Hindlimb muscle (tissue), 1 donor: ENCODE measurements at places on chromosomes 5 and 9. TPM values are rescaled to one million over a fixed set of nuclear protein-coding genes. Genes with fewer than 3 reads are reported as not detected.

Gene GDA
- 0.30 TPM for polyA plus RNA-seq

Gene ZFAND5
- 147 TPM for polyA plus RNA-seq

Gene KLF4
- polyA plus RNA-seq = 27.6 TPM

Gene C1QTNF2
- 21.0 TPM for polyA plus RNA-seq

Gene SEMA6A
- 64.4 TPM for polyA plus RNA-seq

Gene PCDHGA7
- 1.6 TPM for polyA plus RNA-seq

Gene UGT3A1
- 19.9 TPM for polyA plus RNA-seq

Gene FOXI1
- not detected for polyA plus RNA-seq

Gene SERINC5
- 18.7 TPM for polyA plus RNA-seq

Gene CCDC183
- 3.0 TPM for polyA plus RNA-seq

Gene C5orf58
- 0.35 TPM for polyA plus RNA-seq

Gene FOXE1
- polyA plus RNA-seq = not detected

Gene CMYA5
- 206 TPM for polyA plus RNA-seq

Gene SLC6A7
- 0.22 TPM for polyA plus RNA-seq

Gene TRIM7
- polyA plus RNA-seq = 20.4 TPM

Gene MYMK
- 82.7 TPM for polyA plus RNA-seq

Gene ST8SIA4
- polyA plus RNA-seq = 6.7 TPM

Gene FYB1
- polyA plus RNA-seq = 3.8 TPM

Gene TENT4A
- 19.9 TPM for polyA plus RNA-seq

Gene IL4
- polyA plus RNA-seq = not detected

Gene FBLL1
- polyA plus RNA-seq = 2.4 TPM

Gene TPPP
- polyA plus RNA-seq = 7.7 TPM

Gene ANKRD34B
- polyA plus RNA-seq = 0.08 TPM

Gene PAEP
- polyA plus RNA-seq = not detected

Gene DAPK1
- polyA plus RNA-seq = 25.5 TPM

Gene ANAPC2
- polyA plus RNA-seq = 36.3 TPM

Gene FOXD4L6
- polyA plus RNA-seq = not detected

Gene RXRA
- polyA plus RNA-seq = 38.0 TPM

Gene GLRA1
- polyA plus RNA-seq = not detected

Gene INSL6
- polyA plus RNA-seq = 0.58 TPM

Gene GDF9
- polyA plus RNA-seq = 0.83 TPM

Gene HAVCR1
- polyA plus RNA-seq = not detected

Gene EGFLAM
- polyA plus RNA-seq = 37.6 TPM

Gene KCTD16
- polyA plus RNA-seq = 0.08 TPM

Gene CCDC180
- 7.9 TPM for polyA plus RNA-seq

Gene SLC27A6
- polyA plus RNA-seq = 0.34 TPM

Gene SLC45A2
- 0.65 TPM for polyA plus RNA-seq

Gene SLC36A2
- 0.49 TPM for polyA plus RNA-seq

Gene CWC27
- 21.9 TPM for polyA plus RNA-seq

Gene UHRF2
- 35.8 TPM for polyA plus RNA-seq

Gene POU5F2
- polyA plus RNA-seq = 0.08 TPM

Gene SPAG8
- 1.7 TPM for polyA plus RNA-seq

Gene PCDHGA10
- 1.6 TPM for polyA plus RNA-seq

Gene DBH
- polyA plus RNA-seq = 0.54 TPM

Gene INSL4
- not detected for polyA plus RNA-seq

Gene SH3PXD2B
- 31.8 TPM for polyA plus RNA-seq
